Stimulated activated CD8-positive, alpha-beta memory T cell treated with anti-CD3 and anti-CD28 coated beads, Interleukin-15, amount 100 ng/mL, for 24 hours (primary cell): ENCODE measurements at places on chromosomes 7 and 10.
A peak's percentile ranks its signal among the peaks of the same experiment; 100 is the strongest.

DNA sequence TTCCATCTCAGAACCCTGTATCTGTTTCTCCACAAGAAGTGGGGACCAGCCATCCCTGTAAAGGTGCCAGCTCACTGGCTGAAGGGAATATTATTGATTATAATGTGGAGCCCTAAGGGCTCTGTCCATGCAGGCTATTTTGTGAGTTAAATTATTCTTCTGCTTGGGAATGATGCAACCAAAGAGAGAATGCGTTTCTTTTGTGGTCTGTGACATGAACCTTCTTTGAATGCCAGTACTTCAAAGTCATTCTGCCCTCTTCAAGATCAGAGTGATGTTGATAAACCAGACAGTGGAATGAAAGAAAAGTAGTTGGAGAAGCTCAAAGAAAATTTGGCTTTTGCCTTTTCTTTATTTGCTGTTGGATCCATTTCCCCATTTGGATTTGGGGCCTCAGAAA lies 995.2 kb downstream of the KCNMA1 start:
- no peak for DNase-seq

- no peak for DNase-seq
Observed at GRCh38 chr7:69615685-69616084, 17.4 kb downstream of the AUTS2 start.

- DNase-seq: no peak
Observed at GRCh38 chr10:48684792-48685623, at the start of gene WDFY4. Gene WDFY4 (plus strand): TSS chr10:48684873. CDS start chr10:48709733, 24,860 bp downstream.

GRCh38 chr7:50647286-50647980 lies 82.2 kb upstream of the DDC start:
- no peak for DNase-seq

DNA sequence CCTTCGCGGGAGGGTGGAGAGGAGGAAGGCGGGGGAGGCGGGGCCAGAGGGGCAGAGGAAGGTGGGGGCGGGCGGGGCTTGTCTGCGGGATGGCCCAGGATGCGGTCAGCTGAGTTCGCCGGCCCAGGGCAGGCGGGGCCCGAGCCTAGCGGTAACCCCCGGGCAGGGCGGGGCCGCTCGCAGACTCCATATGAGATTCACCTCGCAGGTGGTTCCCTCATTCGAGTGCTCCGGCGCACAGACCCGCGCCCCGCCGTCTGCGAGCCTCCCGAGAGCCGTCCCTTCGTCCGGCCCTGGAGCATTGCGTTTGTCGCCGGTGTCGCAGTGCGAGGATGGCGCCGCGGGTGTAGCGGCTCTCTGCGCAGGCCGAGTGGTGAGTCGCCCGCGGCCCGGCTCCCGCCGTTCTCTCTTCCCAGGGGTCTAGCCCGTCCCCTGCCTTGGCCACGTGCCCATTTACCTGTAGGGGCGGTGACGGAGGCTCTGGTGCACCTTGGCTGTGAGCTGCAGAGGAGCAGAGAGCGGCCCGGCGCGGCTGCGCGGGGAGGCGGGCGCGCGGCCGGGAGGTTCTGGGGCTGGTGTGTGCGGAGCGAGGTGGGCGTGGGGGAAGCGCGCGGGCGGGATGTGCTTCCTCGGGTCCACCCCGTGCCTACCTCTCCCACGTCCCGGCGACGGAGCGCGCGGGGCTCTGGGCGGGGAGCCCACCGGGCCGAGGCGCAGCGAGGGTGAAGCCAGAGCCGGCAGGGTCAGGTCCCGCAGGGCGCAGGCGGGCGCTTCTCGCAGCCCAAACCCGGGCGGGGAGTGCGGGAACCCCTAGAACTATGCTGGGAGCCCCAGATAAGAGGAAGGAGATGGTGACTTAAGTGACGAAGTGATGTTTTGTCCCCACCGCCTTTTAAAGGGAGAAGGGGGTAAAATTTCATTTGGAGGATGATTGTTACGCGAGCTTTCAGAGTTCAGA lies at the start of gene UPP1:
Gene UPP1 (plus strand): TSS at position 220 of the 958 bp plus-strand sequence. CDS start 5,519 bp downstream, outside the sequence.
- peak; percentile 56 for DNase-seq

- DNase-seq: no peak
Observed at GRCh38 chr7:137668404-137668803, 178.4 kb downstream of the DGKI start.

GRCh38 chr10:51961401-51961800 lies 262.0 kb upstream of the CSTF2T start:
- DNase-seq: no peak

DNA sequence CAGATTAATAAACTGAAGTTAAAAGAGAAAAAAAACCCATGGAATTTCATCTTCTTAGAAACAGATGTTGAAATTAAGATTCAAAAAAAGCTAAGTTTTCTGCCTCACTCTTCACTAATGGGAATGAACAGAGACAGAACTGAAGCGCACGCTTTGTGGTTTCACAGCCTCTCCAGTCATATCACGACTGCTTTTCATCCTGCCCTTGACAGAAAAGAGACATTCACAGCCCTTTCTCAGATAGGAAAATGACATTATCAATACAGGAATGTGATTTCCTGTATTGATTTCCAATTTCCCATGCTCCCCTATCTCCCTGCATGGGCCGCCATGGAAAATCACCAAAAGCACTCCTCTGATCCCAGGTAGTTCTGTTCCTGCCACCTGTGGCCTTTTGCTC lies 108.2 kb downstream of the PFKFB3 start:
- no peak for DNase-seq
